ENCODE measurements at places on chromosomes 3 and 15. TPM values are rescaled to one million over a fixed set of nuclear protein-coding genes. Genes with fewer than 3 reads are reported as not detected.

GRCh38 chr3:175059788-175060187 is 200.7 kb downstream of the NAALADL2 start:
- DNase-seq = no peak
- H3K27me3 ChIP-seq = no peaks in the 10 kb centered on the region
- H3K4me1 ChIP-seq = no peaks in the 10 kb centered on the region
- no peak overlapping the region for H3K4me3 ChIP-seq
- no peaks in the 10 kb centered on the region for H3K36me3 ChIP-seq

- H3K4me3 ChIP-seq = no peak overlapping the region
- DNase-seq = no peak
- no peak overlapping the region for H3K27ac ChIP-seq
- H3K4me1 ChIP-seq = no peaks in the 10 kb centered on the region
These were observed 386.2 kb downstream of the RSL24D1 start for GRCh38 chr15:54810496-54810895.

- H3K4me3 ChIP-seq = no peak overlapping the region
- H3K27ac ChIP-seq = no peak overlapping the region
- H3K4me1 ChIP-seq = no peaks in the 10 kb centered on the region
- H3K27me3 ChIP-seq = no peaks in the 10 kb centered on the region
- DNase-seq = no peak
These were observed 500.6 kb downstream of the PYDC2 start for GRCh38 chr3:191961529-191961928.

DNA sequence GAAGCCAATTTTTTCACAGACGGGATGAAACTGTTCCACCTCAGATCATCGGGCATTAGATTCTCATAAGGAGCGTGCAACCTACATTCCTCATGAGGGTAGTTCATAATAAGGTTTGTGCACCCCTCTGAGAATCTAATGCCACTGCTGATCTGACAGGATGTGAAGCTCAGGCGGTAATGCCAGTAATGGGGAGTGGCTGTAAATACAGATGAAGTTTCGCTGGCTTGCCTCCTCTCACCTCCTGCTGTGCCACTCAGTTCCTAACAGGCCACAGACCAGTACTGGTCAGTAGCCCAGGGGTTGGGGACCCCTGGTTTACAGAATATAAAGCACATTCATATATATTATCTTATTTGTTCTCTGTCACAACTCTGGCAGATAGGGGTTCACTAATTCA is 2.1 kb upstream of the LIMD1 start:
- no peaks in the 10 kb centered on the region for H3K27me3 ChIP-seq
- H3K36me3 ChIP-seq = no peaks in the 10 kb centered on the region
- H3K4me3 ChIP-seq = no peak overlapping the region
- no peak for DNase-seq

DNA sequence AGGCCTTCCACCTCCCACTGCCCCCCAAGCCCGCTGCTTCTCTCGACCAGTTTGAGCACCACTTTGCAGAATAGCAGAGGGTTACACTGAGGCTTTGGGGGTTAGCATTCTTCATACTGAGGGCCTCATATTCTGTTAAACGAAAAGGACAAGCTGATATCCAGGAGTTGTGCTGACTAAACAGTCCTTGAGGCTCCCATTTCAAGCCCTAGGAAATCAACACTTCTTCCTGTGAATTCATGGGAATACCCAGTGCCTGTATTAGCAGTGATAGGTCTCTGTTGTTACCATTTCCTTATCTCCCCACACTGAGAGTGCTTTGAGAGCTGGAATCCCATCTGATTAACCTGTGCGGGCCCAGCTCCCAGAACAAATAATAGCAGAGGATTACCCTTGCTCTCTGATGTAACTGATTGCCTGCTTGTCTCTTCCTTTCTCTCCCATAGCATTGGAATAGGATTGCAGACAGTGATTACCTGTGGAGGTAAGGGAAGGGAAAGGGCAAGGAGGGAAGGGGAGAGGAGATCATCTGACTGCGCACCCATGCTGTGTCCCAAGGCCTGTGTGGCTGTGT is 930 bp downstream of the FBXW12 start:
- peak; percentile 25 for DNase-seq
- H3K27me3 ChIP-seq = peaks cover 6% of the 10 kb centered on the region
- no peak overlapping the region for H3K27ac ChIP-seq

DNA sequence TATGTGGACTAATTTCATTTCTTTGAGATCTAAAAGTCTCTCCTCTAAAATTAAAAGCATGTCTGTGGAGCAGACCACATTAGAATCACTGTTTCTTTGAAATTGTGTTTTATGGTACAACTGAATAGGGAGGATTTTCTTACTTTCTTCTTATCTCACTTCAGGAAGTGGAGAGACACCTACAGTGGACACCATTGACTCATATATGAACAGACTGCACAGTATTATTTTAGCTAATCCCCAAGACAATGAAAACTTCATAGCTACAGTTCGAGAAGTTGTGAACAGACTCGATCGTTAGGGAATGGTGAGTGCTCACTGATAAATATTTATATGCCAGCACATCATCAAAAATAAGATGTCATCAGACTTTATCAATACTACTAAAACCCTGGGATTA is 58.3 kb downstream of the HMG20A start:
- H3K27me3 ChIP-seq = no peaks in the 10 kb centered on the region
- peaks cover 33% of the 10 kb centered on the region for H3K4me1 ChIP-seq
- DNase-seq = no peak

- no peak overlapping the region for H3K27ac ChIP-seq
- H3K4me3 ChIP-seq = no peak overlapping the region
- no peak for DNase-seq
- H3K27me3 ChIP-seq = no peaks in the 10 kb centered on the region
These were observed 106.4 kb downstream of the TUSC7 start for GRCh38 chr3:116815831-116816588.

DNA sequence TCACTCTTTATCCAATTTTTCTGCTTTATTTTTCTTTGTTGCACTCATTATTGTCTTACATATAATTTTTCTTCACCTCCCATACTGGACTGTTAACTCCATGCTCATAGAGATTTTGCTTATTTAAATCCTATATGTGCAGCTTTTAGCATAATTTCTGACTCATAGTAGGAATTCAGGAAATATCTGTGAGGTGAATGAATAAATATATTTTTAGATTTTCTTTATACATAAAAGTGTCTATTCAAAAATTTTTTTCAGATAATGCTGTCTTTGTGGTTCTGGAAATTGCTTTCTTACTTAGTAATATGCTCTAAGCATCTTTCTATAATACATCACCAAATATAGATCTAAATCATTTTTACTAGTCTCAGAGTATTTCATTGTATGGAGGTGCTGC is 191.8 kb upstream of the SUCLG2 start:
- DNase-seq = no peak
- H3K4me1 ChIP-seq = no peaks in the 10 kb centered on the region
- H3K4me3 ChIP-seq = no peak overlapping the region
- H3K27me3 ChIP-seq = no peaks in the 10 kb centered on the region

DNA sequence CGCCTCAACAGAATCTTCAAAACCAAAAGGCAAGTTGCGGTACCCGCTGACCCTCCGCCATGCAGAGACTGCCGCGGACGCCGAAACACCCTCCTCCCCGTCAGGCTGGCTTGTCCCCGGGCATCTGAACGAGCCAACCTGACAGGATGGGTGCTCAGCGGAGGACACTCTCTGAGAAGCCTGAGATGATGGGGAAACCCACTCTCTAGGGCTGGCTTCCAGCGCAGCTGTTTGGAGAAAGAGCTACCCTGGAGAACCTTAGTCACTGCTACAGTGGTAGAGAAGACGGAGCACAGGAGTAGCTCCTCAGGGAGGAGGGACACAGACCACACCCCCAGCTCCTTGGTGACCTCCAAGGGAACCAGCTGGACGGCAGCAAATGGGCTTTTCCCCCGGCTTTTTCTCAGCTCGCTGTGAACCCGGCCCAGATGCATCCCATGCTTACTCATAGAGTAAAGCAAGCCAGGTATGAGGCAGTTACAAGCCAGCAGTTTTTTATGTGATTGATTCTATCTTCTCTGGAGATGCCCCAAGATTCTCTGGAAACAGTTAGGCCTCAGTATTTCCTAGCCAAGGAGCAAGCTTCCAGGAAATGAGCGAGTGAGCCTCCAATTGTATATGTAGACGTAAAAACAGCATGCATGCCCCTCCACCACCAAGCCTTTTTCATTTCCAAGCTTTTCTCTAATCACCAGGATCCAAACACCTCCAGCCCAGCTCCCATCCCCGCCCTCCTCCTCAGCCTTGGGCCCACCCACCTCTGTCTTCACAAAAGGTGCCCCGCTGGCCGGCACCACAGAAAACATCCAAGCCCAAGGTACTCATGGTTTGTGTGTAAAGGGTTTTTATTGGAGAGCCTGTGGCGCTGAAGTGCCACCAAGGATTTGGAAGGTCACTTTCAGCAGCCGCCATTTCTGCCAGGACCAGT is 38.7 kb downstream of the FAM174B start:
- no peak overlapping the region for H3K27ac ChIP-seq
- no peaks in the 10 kb centered on the region for H3K4me1 ChIP-seq
- H3K27me3 ChIP-seq = no peaks in the 10 kb centered on the region
- H3K4me3 ChIP-seq = no peak overlapping the region
- no peaks in the 10 kb centered on the region for H3K36me3 ChIP-seq

- DNase-seq = no peak
- no peak overlapping the region for H3K4me3 ChIP-seq
These were observed 75.6 kb downstream of the TRAK1 start for GRCh38 chr3:42166662-42167300.

GRCh38 chr15:94943888-94944287 is 712.5 kb downstream of the MCTP2 start:
- no peaks in the 10 kb centered on the region for H3K36me3 ChIP-seq
- H3K27ac ChIP-seq = no peak overlapping the region
- no peak overlapping the region for H3K4me3 ChIP-seq
- H3K4me1 ChIP-seq = no peaks in the 10 kb centered on the region

DNA sequence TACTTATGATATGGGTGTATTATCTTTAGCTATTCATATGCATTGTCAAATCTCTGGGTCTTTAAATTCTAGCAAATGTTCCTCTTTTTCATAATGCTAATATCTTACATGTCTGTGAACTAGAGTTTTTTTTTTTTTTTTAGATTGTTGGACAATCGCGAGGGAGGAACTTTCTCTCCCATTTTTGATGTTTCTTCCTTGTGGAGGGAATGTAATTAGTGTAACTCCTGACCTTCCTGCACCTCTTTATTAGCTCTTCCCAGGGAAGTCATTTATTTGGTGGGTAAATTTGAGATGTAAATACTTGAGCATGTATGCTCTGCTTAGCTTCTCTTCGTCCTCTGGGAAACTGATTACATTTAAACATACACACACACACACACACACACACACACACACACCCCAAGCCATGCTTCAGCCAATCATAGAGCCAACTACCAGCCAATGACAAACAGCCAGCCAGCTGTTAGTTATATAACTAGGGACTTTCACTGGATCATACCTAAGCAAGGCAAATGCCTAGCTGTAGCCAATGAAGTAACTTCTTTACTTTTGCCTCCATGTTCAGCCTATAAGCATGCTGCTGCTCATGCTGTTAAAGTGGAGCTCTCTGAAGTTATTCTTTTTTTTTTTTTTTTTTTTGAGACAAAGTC is 8.3 kb upstream of the USP8 start:
- H3K27ac ChIP-seq = no peak overlapping the region
- no peaks in the 10 kb centered on the region for H3K4me1 ChIP-seq
- no peaks in the 10 kb centered on the region for H3K36me3 ChIP-seq
- no peak overlapping the region for H3K4me3 ChIP-seq
- peaks cover 3% of the 10 kb centered on the region for H3K27me3 ChIP-seq

GRCh38 chr15:40253167-40253790 is 14.4 kb downstream of the PAK6 start:
- H3K36me3 ChIP-seq = no peaks in the 10 kb centered on the region
- DNase-seq = peak; percentile 81
- H3K27me3 ChIP-seq = peaks cover 50% of the 10 kb centered on the region
- peaks cover 4% of the 10 kb centered on the region for H3K4me1 ChIP-seq
- H3K27ac ChIP-seq = no peak overlapping the region
- peak overlapping the region; percentile 69 for H3K4me3 ChIP-seq

GRCh38 chr15:74025436-74025835 is 30.9 kb downstream of the PML start:
- H3K27ac ChIP-seq = peak overlapping the region; percentile 23
- no peaks in the 10 kb centered on the region for H3K27me3 ChIP-seq
- H3K36me3 ChIP-seq = peaks cover 77% of the 10 kb centered on the region
- peak; percentile 92 for DNase-seq
- H3K4me1 ChIP-seq = peaks cover 16% of the 10 kb centered on the region

- H3K4me1 ChIP-seq = peaks cover 6% of the 10 kb centered on the region
- no peaks in the 10 kb centered on the region for H3K36me3 ChIP-seq
- H3K27me3 ChIP-seq = no peaks in the 10 kb centered on the region
- no peak overlapping the region for H3K4me3 ChIP-seq
- H3K27ac ChIP-seq = no peak overlapping the region
These were observed 216.7 kb upstream of the CFAP20DC start for GRCh38 chr3:59266551-59266950.

DNA sequence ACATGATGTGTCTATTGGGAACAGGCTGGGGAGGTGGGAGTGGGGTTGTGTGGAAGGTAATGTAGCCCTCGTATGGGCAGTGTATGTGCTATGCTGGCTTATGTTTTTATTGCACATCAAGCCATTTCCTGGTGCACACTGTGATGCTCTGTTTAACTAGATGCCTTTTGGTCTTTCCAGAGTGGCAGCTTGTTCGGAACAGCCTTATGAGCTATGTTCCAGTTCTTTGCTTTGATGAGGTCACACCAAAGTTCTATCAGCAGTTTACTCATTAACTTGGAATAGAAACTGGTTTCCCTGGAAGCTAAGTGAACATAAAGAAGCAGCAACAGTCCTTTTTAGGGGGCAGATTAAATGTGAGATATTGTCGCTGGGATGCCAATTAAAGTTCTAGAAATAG is 133.9 kb downstream of the DIPK2A start:
- DNase-seq = no peak
- H3K27me3 ChIP-seq = no peaks in the 10 kb centered on the region
- H3K27ac ChIP-seq = no peak overlapping the region
- no peaks in the 10 kb centered on the region for H3K4me1 ChIP-seq
- H3K36me3 ChIP-seq = no peaks in the 10 kb centered on the region

DNA sequence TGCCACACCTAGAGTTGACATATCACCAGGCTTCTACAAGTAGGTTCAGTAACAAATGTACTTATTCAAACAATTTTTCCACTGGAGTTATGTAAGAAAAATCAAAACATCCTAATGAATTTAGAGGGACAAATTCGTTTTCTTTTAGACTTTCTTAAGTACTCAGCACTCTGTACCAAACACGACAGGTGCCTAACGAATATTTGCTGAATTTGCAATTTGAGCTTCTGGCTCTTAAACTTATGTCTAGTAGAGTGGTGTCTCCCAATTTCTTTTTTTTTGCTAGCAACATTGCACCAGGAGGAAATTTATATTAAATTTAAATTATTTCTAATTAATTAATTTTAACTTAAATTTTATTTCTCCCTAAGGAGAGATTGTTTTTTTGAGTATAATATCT is 397.0 kb downstream of the CNTN3 start:
- H3K27me3 ChIP-seq = no peaks in the 10 kb centered on the region
- H3K36me3 ChIP-seq = no peaks in the 10 kb centered on the region
- H3K27ac ChIP-seq = no peak overlapping the region

DNA sequence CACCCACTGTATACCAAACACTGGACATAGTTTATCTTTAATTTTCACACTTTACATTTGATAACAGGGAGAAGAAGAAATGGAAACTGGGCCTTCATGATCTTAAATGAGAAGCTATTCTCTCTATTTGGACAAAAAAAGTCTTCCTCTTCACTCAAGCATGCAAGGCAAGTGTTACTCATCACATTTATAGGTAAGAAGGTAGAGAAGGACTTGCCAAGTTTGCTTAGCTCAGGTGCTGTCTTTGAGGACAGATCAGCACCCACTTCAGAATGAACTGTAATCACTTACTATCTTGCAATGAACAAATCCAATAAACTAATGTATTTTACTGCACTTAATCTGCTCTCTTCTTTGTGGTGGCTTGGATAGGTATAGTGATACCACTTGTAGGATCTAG is 1.1 kb upstream of the MYH15 start:
- no peak for DNase-seq
- no peak overlapping the region for H3K27ac ChIP-seq
- H3K27me3 ChIP-seq = no peaks in the 10 kb centered on the region
- no peak overlapping the region for H3K4me3 ChIP-seq

The GP9 gene
- not detected for total RNA-seq

The FSIP1 gene
- total RNA-seq = 3.6 TPM
